ENCODE measurements at places on chromosomes 5 and 9.

DNA sequence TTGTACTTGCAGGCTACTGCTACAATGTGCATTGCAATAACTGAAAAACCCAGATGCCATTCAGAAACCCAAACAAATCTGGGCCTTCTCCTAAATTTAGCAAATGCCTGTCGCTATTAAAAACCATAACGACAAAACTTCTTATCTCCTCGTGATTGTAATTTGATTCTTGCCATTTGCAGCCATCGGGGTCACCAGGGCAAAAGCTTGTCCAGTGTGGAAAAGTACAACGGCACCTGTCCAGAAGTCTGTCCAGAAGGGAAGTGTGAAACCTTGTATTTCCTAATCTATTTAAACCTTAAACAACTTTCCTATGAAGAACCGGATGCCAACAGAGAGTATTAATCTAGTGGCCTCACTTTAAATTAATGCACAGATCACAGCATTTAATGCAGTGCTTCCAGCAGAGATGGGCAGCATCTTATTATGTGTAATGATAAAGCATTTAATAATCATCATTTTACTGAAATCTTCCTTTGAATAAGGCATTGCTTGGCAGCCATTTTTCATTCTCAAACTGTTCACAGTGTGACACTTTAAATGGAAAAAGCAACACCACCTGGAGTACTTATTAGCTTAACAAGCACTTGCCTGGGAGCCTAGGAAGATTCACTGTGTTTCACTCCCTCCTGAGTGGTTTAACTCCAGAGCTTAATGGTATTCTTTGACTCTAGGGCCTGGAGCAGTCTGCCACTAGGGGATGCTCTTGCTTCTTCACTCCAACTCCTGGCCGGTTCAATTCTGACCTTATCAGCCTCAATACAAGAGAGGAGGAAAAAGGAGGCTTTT is 4.9 kb upstream of the C7 start:
- DNase-seq: no peak

DNA sequence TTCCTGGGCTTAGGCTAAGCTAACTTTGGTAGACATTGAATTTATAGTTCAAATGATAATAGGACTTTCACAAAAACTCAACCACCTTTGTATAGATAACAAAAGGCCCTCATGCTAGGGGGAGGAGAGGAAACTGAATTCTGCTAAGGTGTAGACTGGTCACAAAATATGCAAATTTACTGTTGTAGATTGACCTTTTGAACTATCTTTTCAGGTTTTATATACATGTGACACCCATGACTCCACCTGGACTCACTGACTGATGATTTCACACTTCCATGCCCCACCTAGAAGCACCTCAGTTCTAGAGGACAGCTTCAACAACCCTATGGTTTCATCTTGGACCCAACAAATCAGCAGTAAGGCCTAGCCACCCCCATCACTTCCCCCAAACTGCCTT is 165.7 kb downstream of the CEMIP2 start:
- DNase-seq: no peak

DNA sequence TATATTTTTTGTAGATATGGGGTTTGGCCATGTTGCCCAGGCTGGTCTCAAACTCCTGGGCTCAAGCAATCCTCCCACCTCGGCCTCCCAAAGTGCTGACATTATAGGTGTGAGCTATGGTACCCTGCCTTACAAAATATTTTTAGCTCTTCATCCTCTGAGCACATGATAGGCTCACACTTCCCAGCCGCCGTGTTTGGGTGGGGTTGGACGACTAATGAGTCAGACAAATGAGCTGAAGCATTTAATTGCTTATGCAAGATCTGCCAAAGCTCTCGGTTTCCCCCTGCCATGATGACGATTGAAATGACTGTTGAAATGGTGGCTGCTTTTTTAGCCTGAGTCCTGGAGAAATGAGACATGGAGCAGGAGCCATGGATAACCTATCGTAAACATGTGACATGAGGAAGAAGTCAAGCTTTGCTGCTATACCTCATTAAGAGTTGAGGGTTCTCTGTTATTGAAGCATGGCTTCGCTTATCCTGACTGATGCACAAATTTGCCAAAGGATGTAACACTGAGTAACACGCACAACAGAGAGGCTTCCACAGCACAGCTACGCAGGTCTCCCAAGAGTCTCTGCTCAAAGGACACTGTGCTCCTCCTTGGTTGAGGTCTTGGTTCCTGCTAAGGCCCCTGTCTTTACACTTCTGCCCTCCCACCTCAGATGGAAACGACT is 48.2 kb upstream of the GFPT2 start:
- no peak for DNase-seq

- no peak for DNase-seq
Observed at GRCh38 chr9:71048280-71048679, 73.1 kb downstream of the TRPM3 start.

- DNase-seq: no peak
Observed at GRCh38 chr5:95956021-95956899, 5.4 kb downstream of the ELL2 start.

GRCh38 chr5:32445287-32445758 is 783 bp upstream of the ZFR start:
- no peak for DNase-seq

GRCh38 chr9:76866689-76867088 is 39.2 kb downstream of the PRUNE2 start:
- DNase-seq: no peak

- DNase-seq: no peak
Observed at GRCh38 chr5:2430606-2431005, 320.9 kb downstream of the IRX2 start.

- DNase-seq: no peak
Observed at GRCh38 chr9:130731355-130731754, 37.8 kb downstream of the EXOSC2 start.

All from stimulated activated CD4-positive, alpha-beta T cell treated with anti-CD3 and anti-CD28 coated beads, Interleukin-4, amount 100 ng/mL, for 4 hours (primary cell).